ENCODE measurements at places on chromosomes 16 and 17.

DNA sequence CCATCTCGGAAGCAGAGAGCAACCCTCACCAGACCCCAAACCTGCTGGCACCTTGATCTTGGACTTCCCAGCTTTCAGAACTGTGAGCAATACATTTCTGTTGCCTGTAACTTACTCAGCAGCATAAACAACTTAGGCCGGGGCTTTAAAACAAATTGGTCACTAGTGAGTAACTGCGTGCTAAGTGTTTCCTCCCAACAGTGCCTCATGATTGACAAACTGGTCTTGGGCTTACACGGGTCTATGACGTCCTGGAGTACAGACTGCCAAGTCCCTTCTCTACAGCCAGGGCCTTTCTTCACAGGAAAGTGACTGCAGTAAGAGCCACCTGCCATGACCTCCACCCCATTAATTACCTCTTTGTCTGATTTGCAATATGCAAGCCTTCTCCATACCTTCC is 136.7 kb downstream of the XYLT1 start:
- no peak for DNase-seq

DNA sequence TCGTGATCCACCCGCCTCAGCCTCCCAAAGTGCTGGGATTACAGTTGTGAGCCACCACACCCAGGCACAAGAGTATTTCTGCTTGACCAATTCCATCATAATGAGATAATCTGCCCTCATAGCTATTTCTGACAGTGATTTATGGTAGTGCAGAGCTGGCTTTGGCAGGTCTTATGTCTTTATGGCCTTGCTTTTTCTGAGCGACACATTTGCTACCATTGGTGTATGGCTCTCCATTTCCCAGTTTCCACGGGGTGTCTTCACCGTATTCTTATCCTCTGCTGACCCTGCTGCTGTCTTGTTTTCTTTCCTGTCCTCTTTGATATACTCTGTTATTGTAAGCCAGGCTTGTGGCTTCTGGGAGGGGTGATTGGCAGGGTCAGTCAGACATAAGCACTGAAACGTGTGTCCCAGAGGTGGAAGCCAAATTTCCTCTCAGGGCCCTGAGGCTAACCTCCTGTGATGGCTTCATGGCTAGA is 161.1 kb upstream of the TBX2 start:
- no peak for DNase-seq

- DNase-seq, result no peak
These were observed 143.2 kb upstream of the CDH5 start for GRCh38 chr16:66223176-66223780.

- DNase-seq, result peak; percentile 54
These were observed 1.0 kb downstream of the NME2 start for GRCh38 chr17:51166987-51167931.

DNA sequence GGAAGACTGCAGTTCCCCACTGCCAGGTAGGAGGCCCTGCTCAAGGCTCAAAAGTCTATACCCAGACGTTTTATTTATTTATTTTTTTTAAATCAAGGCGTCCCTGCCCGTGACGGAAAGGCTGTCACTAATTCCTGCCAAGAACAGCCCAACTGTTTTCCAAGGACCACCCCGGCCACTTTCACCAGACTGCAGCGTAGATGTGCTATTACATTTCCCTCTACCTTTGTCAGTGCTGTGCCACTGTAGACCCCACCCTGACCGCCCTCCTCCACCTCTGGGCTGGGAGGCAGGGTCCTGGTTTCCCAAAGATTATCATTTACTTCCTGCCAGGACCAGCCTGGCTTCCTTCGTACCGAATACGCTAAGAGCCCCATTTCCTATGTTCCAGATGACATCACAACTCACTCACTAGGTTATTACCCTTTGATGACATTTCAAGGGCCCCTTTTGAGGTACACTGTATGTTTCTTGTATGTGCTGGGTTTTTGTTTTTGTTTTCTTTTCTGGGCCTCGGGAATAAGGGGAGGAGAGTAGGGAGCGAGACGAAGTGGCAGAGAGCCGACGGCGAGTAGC is 6.3 kb upstream of the RNF227 start:
- DNase-seq, result no peak

GRCh38 chr16:48614759-48615158 is 4.8 kb upstream of the N4BP1 start:
- no peak for DNase-seq

DNA sequence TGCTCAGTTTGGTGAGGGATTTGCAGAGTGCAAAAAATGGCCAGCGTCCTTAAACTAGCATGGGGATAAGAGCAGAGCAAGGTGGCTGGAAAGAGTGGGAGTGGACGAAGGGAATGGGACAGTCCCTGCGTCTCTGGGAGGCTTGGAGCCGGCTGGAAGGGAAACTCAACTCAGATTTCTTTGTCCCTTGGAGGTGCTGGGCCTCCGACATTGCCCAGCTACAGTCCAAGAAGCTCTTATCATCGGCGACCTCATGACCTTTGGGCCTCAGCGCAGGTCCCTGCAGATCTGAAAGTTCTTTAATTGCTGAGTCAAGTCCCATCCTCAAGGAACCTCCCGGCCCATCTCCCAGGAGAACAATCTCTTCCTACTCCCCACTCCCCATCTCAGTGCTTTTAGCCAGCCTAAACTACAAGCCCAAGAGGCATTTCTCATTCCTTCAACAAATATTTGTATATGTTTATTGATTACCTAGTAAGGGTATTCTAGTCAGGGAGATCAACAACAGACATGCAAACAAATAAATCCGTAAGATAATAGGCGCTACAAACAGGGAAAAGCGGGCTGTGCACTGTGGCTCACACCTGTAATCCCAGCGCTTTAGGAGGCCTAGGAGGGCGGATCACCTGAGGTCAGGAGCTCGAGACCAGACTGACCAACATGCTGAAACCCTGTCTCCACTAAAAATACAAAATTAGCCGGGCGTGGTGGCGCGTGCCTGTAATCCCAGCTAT is 985 bp upstream of the TMEM107 start:
- DNase-seq, result no peak

- DNase-seq, result peak; percentile 56
These were observed 29.9 kb upstream of the TNS4 start for GRCh38 chr17:40531051-40531991.

- DNase-seq, result no peak
These were observed 71.7 kb downstream of the PRKCB start for GRCh38 chr16:23907457-23907902.

- no peak for DNase-seq
These were observed 29.1 kb downstream of the GAS7 start for GRCh38 chr17:10169290-10169689.

- no peak for DNase-seq
These were observed 99.8 kb downstream of the MYH11 start for GRCh38 chr16:15757077-15757386.

- no peak for DNase-seq
These were observed 28.9 kb downstream of the TNFRSF13B start for GRCh38 chr17:16943032-16943352.

GRCh38 chr17:81453076-81453475 is 57.8 kb downstream of the BAHCC1 start:
- DNase-seq, result no peak

- no peak for DNase-seq
These were observed 416 bp downstream of the METTL26 start for GRCh38 chr16:635573-636205.

GRCh38 chr16:50808929-50809538 is 67.1 kb downstream of the CYLD start:
- no peak for DNase-seq

GRCh38 chr17:33324736-33325135 is 31.6 kb upstream of the ASIC2 start:
- DNase-seq, result no peak

- peak; percentile 84 for DNase-seq
These were observed at the start of gene MPG for GRCh38 chr16:77807-78443. TSS of gene MPG (plus strand) at chr16:78225. CDS start at chr16:78310, 85 bp downstream.

- no peak for DNase-seq
These were observed 339.6 kb upstream of the CDH5 start for GRCh38 chr16:66026787-66027330.

- no peak for DNase-seq
These were observed 345.2 kb downstream of the PHKB start for GRCh38 chr16:47806309-47806847.

DNA sequence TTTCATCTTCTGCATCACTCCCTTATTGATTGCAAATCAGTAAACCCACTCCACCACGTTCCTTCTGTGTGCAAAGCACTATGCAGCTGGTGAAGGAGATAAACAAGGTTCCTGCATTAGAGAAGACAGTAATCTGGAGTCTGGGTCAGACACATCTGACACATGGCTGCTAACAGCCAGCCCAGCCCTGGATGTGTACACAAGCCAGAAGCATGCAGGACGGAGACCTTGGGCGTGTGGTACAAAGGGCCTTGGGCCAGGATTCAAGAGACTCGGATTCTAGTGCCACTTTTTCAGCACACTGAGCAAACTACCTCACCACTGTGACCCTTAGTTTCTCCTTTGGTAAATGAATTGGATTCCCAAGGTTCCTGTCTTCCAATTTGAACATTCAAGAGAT is 86.6 kb upstream of the DNAH9 start:
- DNase-seq, result no peak

DNA sequence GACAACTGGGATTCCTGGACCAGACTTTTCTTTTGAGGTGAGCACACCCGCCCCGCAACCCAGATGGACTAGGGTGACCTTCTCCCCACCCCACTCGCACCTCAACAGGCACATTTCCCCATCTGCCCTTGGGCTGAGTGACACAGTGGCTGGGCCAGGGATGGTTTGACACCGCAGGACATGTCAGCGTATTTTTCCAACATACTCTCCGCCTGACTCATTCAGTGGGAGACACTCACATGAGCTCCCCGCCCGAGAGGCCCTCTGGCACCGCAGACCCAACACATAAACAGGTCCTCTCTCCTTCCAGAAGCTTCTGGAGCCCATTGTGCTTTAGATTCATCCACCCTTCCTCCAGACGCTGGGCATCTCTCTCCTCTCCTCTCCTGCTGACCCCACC is 69.4 kb downstream of the ZDHHC7 start:
- DNase-seq, result no peak

DNA sequence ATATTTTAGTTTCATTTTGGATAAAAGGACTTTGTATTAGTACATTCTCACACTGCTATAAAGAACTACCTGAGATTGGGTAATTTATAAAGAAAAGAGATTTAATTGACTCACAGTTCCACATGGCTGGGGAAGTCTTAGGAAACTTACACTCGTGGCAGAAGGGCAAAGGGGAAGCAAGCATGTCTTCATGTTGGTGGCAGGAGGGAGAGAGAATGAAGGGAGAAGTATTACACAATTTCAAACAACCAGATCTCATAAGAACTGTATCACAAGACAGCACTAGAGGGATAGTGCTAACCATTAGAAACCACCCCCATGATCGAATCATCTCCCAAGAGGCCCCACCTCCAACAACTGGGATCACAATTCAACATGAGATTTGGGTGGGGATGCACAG is 142.9 kb downstream of the USP31 start:
- DNase-seq, result no peak

DNA sequence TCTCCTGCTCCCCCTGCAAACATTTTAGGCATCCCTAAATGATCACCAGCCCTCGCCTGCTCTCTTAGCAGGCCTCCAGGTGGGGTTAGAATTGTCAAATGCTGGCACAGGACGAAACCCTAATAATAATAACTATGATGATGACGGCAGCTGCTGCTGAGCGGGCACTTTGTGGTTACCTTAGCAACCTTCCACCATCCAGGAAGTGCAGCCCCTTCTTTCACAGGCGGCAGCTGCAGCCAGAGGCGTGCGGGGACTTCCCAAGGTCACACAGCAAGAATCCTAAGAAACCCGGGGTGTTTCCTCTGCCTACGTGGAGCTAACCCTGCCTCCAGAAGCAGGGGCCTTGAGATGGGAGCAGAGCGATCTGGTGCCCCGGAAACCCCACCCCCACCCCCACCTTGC is 22.4 kb upstream of the EIF1 start:
- no peak for DNase-seq

DNA sequence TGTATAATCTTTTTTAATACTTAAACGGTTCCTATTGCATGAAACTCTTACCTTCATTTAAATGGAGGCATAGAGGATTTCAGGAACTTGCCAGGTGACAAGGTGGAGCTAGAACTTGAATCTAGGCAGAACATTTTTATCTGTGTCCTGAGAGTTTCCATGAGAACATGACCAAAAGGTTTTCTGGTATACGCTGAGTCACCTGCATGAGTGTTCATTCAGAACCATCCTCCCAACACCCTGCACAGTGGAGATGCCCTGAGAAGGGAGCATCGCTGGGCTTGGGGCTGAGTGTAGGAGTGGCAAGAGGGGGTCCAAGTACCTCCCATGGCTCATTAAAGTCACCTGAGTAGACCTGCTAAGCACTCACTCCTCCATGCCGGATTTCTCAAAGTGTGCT is 169.7 kb upstream of the CACNG5 start:
- no peak for DNase-seq

- no peak for DNase-seq
These were observed 20.0 kb downstream of the ATP2A1 start for GRCh38 chr16:28898266-28898665.

- no peak for DNase-seq
These were observed 41.4 kb downstream of the LIG3 start for GRCh38 chr17:35021520-35022380.

DNA sequence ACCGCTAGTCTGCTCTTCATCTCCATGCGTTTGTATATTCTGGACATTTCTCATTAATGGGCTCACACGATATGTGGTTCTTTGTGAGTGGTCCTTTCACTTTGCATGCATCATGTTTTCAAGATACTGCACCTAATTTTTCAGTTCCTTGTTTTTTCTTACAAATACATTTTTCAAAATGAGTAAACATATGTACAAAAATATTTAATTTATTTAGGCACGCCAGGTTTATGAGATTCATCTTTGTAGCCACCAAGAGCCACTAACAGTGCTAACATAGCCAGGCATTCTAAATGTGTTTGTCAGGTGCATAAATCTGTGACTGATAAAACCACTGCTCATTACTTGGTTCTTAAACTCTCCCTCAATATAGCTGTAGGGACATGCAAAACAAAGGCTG is 375.3 kb downstream of the WWOX start:
- DNase-seq, result no peak

GRCh38 chr16:77877712-77878347 is 89.5 kb downstream of the VAT1L start:
- no peak for DNase-seq

- no peak for DNase-seq
These were observed 61.3 kb upstream of the ADORA2B start for GRCh38 chr17:15883617-15884111.

- DNase-seq, result no peak
These were observed 102.0 kb upstream of the NOL11 start for GRCh38 chr17:67615736-67616135.

All from CD4-positive, alpha-beta memory T cell (primary cell).